Epithelial cell of prostate (primary cell): ENCODE measurements at places on chromosomes 13 and 19.
A peak's percentile ranks its signal among the peaks of the same experiment; 100 is the strongest.

DNA sequence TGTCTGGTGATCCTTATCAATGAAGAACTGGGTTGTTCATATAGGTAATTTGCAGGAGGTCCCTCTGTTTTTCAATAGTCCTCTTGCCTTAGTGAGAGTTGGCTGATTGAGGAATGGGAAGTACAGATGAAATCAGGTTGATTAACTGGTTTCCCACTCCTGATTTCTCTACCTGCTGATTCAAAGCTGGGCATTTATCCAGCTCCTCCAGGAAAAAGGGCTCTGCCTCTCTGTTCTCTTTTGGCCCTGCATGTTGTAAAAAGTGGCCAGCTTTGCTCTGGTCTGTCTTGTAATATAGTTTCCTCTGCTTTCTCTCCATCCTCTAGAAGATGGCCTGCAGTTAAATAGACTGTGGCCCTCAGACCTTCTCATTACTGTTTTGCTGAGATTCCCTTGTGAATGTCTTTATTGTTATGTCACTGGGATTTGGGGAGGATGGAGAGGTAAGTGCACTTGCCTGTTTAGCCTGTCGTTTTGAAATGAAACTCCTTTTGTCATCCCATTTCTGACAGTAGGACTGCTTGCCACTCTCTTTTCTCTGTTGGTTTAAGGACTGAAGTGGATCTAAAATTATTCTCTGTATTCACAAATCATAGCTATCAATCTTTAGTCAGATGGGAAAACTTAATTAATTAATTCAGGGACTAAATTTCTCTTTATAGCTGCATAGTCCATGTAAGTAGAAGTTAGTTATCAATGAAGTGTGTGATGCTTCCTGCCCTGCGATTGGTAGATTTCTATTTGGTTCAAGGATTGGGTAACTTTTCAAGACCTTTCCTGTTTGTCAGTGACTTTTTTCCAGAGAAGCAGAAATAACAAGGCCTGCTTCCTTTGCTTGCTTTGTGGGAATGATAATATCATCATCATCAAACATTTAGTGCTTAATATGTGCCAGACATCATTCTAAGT, 28.5 kb downstream of the GARRE1 start:
- peak; percentile 12 for DNase-seq

DNA sequence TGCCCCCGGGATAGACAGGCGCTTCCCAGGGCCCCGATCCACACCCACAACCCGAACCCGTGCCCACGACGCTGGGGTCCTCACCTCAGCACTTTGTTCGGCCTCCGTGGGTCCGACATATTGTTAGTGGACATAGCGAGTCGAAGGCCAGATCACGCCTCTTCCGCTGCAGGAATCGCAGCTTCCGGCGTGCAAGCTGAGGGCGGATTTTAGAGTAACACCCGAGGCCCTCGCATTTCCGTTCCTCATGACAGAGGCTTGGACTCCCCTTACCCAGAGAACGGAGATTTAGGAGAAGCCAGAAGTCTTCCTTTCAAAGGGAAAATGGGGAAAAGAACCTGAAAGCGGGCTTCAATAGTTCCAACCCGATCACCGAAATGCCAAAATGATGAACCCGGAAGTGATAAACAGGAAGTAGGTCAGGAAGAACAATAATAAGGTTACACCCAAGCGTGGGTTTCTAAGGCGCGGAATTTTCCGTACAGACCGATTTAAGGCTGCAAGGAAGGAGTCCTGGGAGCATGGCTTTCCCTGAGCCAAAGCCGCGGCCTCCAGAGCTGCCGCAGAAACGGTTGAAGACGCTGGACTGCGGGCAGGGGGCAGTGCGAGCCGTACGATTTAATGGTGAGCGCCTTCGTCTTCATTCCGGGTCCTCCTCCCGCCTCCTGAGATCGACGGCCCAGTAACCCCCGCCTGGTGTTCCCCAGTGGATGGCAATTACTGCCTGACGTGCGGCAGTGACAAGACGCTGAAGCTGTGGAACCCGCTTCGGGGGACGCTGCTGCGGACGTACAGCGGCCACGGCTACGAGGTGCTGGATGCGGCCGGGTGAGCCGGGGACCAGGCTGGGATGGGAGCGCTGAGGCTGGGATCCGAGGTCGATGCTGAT, 2.9 kb downstream of the WDR83 start:
- DNase-seq: no peak

- peak; percentile 41 for DNase-seq
Measured at GRCh38 chr19:45001087-45001739, at the start of gene RELB. Gene RELB, plus strand, starts transcription at chr19:45001464. Its CDS starts 116 bp downstream, at chr19:45001580.

GRCh38 chr13:46288570-46289259, 77.0 kb downstream of the LRRC63 start:
- no peak for DNase-seq

- DNase-seq: no peak
Measured at GRCh38 chr19:55032170-55032800, 5.8 kb downstream of the GP6 start.

GRCh38 chr13:40652588-40652940, 13.9 kb downstream of the FOXO1 start:
- DNase-seq: no peak

DNA sequence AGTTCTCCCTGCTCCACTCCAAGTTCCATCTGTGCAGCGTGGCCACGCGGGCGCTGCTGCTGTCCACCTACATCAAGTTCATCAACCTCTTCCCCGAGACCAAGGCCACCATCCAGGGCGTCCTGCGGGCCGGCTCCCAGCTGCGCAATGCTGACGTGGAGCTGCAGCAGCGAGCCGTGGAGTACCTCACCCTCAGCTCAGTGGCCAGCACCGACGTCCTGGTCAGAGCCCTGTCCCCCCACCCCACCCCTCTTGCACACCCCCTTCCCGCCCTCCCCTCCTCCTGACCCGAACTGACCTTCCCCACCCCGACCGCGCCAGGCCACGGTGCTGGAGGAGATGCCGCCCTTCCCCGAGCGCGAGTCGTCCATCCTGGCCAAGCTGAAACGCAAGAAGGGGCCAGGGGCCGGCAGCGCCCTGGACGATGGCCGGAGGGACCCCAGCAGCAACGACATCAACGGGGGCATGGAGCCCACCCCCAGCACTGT, 11.6 kb downstream of the FUZ start:
- no peak for DNase-seq

- DNase-seq: no peak
Measured at GRCh38 chr19:10768936-10769335, 51.1 kb downstream of the DNM2 start.
